Caco-2 (cell line): ENCODE measurements at places on chromosomes 7 and 10. TPM values are rescaled to one million over a fixed set of nuclear protein-coding genes. Genes with fewer than 3 reads are reported as not detected.
A peak's percentile ranks its signal among the peaks of the same experiment; 100 is the strongest.

AGAP3 gene
- 70.2 and 76.6 TPM in 2 replicates for total RNA-seq

DNA sequence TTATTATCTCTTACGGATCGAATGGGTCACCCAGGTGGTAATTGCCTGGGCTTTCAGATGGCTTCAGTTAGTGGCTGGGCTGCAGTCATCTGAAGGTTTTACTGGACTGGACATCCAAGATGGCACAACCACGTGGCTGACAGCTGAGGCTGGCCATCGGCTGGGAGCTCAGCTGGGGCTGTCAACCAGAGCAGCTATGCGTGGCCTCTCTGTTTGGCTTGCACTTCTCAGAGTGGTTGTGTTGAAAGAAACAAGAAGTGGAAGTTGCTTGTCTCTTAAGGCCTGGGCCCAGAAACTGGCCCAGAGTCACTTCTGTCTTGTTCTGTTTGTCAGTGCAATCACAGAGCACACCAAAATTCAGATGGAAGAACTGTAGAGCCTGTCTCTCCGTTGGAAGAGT lies 5.7 kb upstream of the GDI2 start:
- DNase-seq, result no peak
- H3K4me3 ChIP-seq, result no peak overlapping the region
- no peaks in the 10 kb centered on the region for H3K36me3 ChIP-seq

DNA sequence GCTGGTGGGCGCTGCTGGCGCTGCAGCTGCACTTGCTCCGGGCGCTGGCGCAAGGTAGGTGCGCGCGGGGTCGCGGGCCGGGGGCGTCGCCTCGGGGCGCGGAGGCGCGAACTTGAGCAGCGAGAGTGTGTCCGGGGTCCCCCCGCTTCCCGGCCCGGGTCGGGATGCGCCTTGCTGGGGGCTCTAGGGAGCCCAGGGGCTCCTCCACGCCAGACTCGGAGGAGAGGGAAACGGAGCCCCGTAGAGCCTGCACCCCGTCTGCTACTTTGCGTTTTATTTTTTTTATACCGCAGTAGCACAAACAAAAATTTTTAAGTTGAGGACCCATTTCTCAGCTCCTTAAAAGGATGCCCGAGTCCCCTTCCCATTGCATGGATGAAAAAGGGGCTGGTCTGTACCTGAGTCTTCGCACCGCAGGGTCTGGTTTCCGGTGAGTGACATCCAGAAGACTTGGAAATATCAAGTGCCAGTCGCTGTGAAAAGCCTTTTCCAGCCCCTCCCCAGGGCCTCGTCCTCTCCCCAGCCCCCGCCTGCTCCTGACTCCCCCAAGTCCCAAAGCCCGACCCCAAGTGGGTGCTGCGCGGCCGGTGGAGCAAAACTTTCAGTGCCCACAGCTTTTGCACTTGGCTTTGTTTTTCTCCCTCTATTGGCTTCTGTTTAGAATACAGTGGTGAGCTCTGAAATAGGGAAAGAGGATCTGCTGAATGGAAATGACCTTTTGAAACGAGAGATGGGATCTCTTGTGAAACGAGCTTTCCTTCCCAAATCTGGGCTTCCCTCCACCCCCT lies 973 bp downstream of the SDK1 start:
- no peaks in the 10 kb centered on the region for H3K4me1 ChIP-seq
- no peaks in the 10 kb centered on the region for H3K36me3 ChIP-seq
- no peak overlapping the region for H3K27ac ChIP-seq
- H3K27me3 ChIP-seq, result no peaks in the 10 kb centered on the region; the same call in 1 of the 2 replicates
- DNase-seq, result no peak

CALD1 gene
- 140 and 155 TPM in 2 replicates for total RNA-seq

DNA sequence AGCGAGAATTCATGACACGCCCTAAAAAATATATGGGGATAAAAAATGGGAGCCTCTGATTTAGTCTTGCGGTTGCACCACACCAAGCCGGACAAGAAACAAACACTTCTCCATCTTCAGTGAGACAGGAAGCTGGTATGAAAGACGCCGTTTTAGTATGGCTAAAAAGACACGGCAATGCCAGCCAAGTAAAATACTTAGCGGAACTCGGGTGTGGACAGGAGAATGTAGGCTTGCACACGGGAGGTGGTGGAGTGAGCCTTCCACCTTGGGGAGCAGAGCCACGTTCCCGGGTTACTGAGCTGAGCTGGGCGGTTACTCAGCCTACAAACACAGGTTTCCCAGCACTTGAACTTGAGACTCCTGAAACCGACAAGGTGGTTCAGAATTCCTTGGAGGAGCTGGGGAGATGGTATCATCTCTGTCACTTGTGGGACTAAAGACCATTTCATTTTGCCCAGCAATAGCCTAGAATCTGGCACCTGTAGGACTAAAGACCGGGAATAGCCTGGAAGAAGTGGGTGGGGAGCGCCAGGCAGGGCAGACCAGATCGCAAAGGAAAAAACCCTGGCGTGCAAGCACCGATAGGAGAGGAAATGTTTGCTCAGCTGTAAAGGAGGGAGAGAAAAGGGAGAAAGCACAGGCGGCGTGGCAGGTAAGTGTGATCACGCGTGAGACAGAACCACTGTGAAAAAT lies 34.8 kb upstream of the SEPHS1 start:
- peak overlapping the region; percentile 40 for H3K4me3 ChIP-seq
- H3K4me1 ChIP-seq, result peaks cover 7% of the 10 kb centered on the region
- DNase-seq, result peak; percentile 62

ECHDC3 gene
- 27.9 and 30.1 TPM in 2 replicates for total RNA-seq

ACTR3C gene
- 8.0 and 9.2 TPM in 2 replicates for total RNA-seq

DNA sequence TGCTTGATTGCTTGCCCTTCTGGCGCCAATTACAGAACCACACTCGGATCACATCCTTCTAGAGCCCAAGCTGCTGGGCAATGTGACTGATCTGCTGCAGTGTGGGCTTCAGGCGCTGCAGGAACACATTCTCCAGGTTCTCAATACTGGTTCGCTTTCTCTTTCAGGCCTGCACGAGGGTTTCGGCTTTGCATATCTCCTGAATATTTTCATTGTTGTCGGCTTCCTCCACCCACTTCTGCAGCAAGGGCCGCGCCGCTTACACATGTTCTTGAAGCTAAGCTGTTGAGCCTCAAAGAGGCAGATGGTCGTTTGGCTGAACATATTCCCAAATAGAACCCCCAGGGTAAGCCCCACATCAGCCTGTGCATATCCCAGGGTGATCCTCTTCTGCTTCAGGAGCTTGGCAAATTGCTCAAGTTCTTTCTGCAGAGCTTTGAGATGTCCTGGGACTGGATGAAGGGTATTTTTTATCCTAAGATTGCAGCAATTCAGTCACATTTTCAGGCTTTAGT lies 64.6 kb downstream of the HERC4 start:
- H3K27ac ChIP-seq, result no peak overlapping the region
- DNase-seq, result no peak

- H3K4me1 ChIP-seq, result peaks cover 8% of the 10 kb centered on the region; the same call in 1 of the 2 replicates
- no peak overlapping the region for H3K27ac ChIP-seq
- no peaks in the 10 kb centered on the region for H3K27me3 ChIP-seq
- H3K36me3 ChIP-seq, result no peaks in the 10 kb centered on the region
- H3K4me3 ChIP-seq, result no peak overlapping the region
Measured at GRCh38 chr7:151271699-151272355, 23.3 kb upstream of the SMARCD3 start.

DNA sequence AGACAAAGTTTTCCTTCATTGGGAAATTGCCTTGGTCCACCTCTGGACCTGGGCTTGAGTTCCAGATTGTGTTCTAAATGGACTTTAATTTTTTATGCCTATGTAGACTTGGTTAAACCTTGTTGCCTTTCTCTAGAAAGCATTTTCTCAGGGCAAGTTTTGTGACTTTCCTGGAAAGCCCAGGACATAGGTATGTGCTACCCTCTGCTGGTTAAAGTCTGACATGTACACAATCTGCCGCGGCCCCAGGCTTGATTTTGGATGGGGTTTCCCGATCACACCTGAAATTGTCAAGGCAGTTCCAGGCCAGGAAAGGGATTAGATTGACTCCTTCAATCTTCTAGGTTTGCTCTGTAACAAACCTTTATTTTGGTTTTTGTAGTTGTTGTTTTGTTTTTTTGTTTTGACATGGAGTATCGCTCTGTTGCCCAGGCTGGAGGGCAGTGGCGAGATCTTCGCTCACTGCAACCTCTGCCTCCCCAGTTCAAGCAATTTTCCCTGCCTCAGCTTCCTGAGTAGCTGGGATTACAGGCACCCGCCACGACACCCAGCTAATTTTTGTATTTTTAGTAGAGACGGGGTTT lies 14.1 kb upstream of the AKR1B10 start:
- no peaks in the 10 kb centered on the region for H3K27me3 ChIP-seq
- no peaks in the 10 kb centered on the region for H3K36me3 ChIP-seq
- H3K27ac ChIP-seq, result no peak overlapping the region
- no peak overlapping the region for H3K4me3 ChIP-seq
- DNase-seq, result peak; percentile 40

- peaks cover 16% of the 10 kb centered on the region for H3K4me1 ChIP-seq
- H3K36me3 ChIP-seq, result no peaks in the 10 kb centered on the region
- no peak overlapping the region for H3K4me3 ChIP-seq
- no peaks in the 10 kb centered on the region for H3K27me3 ChIP-seq
- H3K27ac ChIP-seq, result no peak overlapping the region
Measured at GRCh38 chr7:29843093-29843492, 36.8 kb downstream of the WIPF3 start.

- no peak for DNase-seq
- H3K27me3 ChIP-seq, result peaks cover 4% of the 10 kb centered on the region
- no peaks in the 10 kb centered on the region for H3K4me1 ChIP-seq
Measured at GRCh38 chr7:127620406-127621233, 2.7 kb upstream of the PAX4 start.

COL28A1 gene
- 6.2 and 7.3 TPM in 2 replicates for total RNA-seq

DNA sequence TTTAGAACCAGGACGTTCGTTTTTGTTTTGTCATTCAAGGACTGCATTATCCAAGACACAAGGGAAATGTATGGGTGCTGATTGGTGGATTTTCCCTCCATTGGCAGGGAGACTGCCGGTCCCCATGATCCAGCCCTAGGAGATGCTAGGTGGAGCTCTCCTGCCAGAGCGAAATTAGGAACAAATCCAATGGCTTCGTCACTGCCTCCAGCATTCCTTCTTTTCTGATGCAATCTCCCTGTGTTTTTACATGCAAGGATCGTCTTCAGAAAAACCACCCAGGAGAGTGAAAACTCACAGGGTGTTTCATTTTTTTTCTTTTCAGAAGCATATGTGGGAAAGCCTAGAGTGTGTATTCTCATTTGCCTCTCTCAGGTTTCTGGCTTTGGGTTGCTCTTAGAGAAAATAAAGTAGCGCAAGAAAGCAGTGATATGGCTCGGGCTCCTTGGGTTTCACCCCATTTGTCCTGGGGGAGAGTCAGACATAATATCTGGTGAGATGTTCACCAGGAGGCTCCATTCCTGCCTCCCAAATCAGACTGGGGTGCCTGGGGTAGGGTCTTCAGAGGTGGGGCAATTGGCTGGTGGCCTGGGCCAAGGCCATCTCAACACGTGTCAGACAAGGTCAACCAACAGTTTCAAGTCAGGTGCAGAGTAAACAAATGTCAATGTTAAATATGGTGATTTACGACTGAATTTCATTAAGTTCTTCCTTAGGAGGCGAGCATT lies 450.9 kb upstream of the MKI67 start:
- H3K27ac ChIP-seq, result no peak overlapping the region
- no peaks in the 10 kb centered on the region for H3K36me3 ChIP-seq
- no peaks in the 10 kb centered on the region; the same call in 1 of the 2 replicates for H3K27me3 ChIP-seq
- no peak overlapping the region for H3K4me3 ChIP-seq
- H3K4me1 ChIP-seq, result no peaks in the 10 kb centered on the region

MXI1 gene
- total RNA-seq, result 9.1 and 11.0 TPM in 2 replicates

- no peak for DNase-seq
- H3K4me1 ChIP-seq, result no peaks in the 10 kb centered on the region
- no peak overlapping the region for H3K4me3 ChIP-seq
- no peaks in the 10 kb centered on the region for H3K36me3 ChIP-seq
Measured at GRCh38 chr10:97822261-97822687, 27.4 kb upstream of the GOLGA7B start.

CLEC2L gene
- total RNA-seq, result not detected in 2 replicates

GLRX3 gene
- 191 and 195 TPM in 2 replicates for total RNA-seq

GRCh38 chr10:120827251-120827875 lies 23.8 kb upstream of the WDR11 start:
- no peak for DNase-seq
- no peak overlapping the region for H3K4me3 ChIP-seq
- H3K36me3 ChIP-seq, result no peaks in the 10 kb centered on the region
- H3K27ac ChIP-seq, result no peak overlapping the region
- H3K27me3 ChIP-seq, result no peaks in the 10 kb centered on the region; the same call in 1 of the 2 replicates

GRCh38 chr7:30135301-30136116 lies 723 bp downstream of the MTURN start:
- H3K4me3 ChIP-seq, result peak overlapping the region; percentile 86
- DNase-seq, result peak; percentile 45
- no peaks in the 10 kb centered on the region for H3K4me1 ChIP-seq

SLC13A4 gene
- total RNA-seq, result not detected in 2 replicates

DNA sequence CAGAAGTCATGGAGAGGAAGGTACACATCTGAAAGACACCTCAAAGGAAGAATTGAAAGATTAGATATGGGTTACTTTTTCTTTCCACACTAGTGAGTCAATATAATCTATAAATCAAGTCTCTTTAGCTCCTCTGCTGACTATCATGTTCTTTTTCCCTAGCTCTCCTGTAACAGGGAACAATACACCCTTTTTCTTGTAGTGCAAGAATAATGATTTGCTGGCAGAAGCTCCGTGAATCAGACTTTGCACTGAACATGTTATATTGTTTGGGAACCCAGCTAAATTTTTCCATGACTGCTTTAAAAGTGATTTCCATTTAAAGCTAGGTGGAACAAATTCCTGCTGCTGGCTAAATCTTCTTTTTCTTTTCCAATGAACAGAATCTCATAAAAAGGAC lies 756.6 kb upstream of the C7orf33 start:
- H3K27ac ChIP-seq, result no peak overlapping the region
- no peaks in the 10 kb centered on the region for H3K4me1 ChIP-seq
- H3K27me3 ChIP-seq, result no peaks in the 10 kb centered on the region
- no peak for DNase-seq

AASS gene
- 11.3 and 14.0 TPM in 2 replicates for total RNA-seq

AGBL3 gene
- 5.3 and 6.1 TPM in 2 replicates for total RNA-seq

DNA sequence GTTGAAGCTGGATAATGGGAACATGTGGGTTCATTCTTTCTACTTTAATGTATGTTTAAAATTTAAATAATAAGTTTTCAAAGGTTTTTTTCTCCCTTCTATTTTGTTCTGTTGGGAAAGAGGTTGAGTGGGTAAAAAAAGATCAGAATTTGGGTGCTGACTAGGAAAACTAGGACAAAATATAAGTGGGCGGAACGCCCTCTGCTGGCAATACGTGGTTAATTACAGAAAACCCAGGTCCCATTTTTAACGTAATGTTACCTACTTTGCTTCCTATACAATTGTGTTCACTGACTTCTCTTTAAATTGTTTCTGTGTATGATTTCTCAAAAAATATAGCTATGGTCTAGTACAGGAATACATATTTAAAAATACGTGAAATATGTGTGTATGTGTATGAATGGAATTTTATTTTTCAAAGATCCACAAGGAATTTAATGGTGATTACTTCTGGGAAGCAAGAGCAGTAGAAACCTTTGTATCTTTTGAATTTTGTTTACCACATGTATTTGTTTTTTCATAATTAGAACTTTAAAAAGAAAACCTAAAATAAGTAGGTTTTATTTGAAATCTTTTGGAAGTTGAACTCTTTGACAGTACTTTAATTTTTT lies 8.7 kb downstream of the ECD start:
- peak; percentile 59 for DNase-seq
- H3K36me3 ChIP-seq, result peaks cover 4% of the 10 kb centered on the region; the same call in 1 of the 2 replicates
- H3K27me3 ChIP-seq, result no peaks in the 10 kb centered on the region
- peaks cover 5% of the 10 kb centered on the region for H3K4me1 ChIP-seq

GRCh38 chr7:86848226-86848625 lies 204.5 kb downstream of the GRM3 start:
- peak overlapping the region; percentile 11 for H3K27ac ChIP-seq
- no peaks in the 10 kb centered on the region for H3K36me3 ChIP-seq
- H3K4me1 ChIP-seq, result peaks cover 60% of the 10 kb centered on the region
- H3K4me3 ChIP-seq, result no peak overlapping the region
- no peak for DNase-seq
- H3K27me3 ChIP-seq, result no peaks in the 10 kb centered on the region
